Activated CD8-positive, alpha-beta memory T cell treated with anti-CD3 and anti-CD28 coated beads, Interleukin-2, amount 10 ng/mL, durations not matched to agents 7 days and 5 days (primary cell): ENCODE measurements at places on chromosomes 2 and 18.

GRCh38 chr2:37037771-37038170 lies 46.4 kb downstream of the HEATR5B start:
- DNase-seq = no peak

- no peak for DNase-seq
Observed at GRCh38 chr18:9422816-9423519, 52.3 kb upstream of the RALBP1 start.

- peak; percentile 51 for DNase-seq
Observed at GRCh38 chr2:37005118-37005868, 39.0 kb upstream of the STRN start.

- no peak for DNase-seq
Observed at GRCh38 chr2:137969418-137969765, 5.1 kb downstream of the HNMT start.

DNA sequence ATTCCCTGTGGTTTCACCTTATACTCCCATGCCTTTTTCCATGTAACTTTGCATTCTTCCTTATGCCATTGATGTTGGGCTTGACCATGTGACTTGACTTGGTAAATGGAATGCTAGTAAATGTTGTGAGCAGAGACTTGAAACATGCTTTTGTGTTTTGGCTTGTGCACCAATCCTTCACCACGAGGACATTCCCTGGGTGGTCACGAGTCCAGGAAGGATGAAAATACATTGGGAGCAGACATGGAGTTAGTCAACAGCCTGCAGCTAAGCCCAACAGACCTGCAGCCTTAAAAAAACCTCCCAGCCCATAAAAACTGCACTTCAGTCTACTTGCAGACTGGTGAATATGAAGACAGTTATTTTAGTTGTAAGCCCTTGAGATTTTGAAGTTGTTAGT lies 116.5 kb upstream of the SPATS2L start:
- DNase-seq = no peak

GRCh38 chr2:54772531-54772930 lies 49.1 kb downstream of the EML6 start:
- no peak for DNase-seq

- DNase-seq = no peak
Observed at GRCh38 chr2:119254601-119255080, 31.0 kb downstream of the STEAP3 start.

DNA sequence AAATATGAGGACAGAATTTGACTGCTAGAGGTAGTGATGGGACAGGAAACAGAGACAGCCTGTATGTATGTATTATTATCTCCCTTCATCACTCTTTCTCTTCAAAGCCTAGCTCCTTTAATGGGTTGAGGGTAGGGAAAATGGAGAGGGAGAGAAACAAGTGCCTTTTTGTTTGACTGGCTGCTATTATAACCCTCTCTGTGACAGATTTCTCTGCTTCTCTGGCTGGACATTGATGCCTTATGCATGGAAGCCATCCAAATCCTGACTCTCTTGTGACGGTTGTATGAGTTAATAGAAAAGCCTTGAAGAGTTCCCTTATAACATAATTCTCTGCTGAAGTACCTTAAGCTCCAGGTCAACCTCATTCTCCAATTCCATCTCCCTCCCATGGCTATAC lies 118.5 kb upstream of the COL5A2 start:
- no peak for DNase-seq

- no peak for DNase-seq
Observed at GRCh38 chr18:11276678-11277077, 127.3 kb upstream of the PIEZO2 start.

DNA sequence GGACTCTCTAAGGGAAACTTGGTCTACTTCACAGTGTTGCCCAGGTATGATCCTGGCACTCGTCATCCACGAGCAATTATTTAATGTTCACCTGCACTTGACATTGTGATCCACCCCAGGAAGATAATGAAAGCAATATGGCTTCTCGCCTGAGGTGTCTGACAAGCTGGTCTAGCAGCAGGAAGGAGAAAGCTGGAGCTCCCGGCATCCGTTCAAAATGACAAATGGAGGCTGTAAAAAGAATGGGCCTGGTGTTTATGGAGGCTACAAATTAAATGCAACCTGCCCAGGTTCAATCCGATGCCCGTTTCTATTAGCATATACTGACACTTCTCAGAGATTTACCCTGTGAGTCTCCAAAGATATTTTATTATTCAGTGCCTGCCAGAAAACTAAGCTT lies 317.6 kb downstream of the CTNNA2 start:
- no peak for DNase-seq
